ENCODE measurements at places on chromosomes 6 and 20.

GRCh38 chr6:118505656-118506055 is 42.4 kb upstream of the PLN start:
- no peak for DNase-seq

DNA sequence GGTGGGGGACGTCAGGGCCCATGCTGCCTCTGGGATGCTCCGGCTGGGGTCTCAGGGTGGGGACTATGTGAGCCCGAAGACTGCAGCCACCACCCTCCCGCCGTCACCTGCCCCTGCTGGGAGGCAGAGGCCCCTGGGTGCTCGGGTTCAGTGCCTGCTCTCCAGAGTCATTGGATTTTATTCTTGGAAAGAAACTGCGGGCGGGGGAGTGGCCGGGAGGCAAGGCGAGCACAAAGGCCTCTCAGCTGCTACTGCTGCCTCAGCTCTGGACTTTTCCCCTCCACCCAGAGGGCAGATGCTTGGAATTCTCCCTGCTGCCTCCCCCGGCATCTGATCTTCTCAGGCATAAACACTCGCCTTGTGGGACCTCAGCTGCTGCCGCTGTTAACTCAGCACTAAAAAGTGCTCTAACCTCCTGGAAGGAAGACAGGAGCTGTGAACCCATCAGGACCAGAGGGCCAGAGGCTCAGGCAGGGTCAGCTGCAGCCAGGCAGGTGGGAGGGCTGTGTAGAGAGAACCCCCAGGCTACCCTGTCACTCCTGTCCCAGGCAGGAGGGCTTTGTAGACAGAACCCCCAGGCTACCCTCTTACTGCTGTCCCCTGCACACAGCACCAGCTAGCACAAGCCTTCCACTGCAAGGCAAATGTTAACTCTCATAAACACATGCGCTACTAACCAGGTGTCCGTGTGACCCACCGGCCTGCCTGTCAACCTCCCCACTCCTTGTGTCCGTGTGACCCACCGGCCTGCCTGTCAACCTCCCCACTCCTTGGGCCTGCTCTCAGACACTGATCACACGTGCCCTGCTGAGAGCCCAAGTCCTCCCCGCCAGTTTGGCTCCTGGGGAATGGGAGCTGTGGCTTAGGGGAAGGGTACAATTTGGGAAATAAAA is 9.4 kb upstream of the FRMD1 start:
- DNase-seq, result no peak

GRCh38 chr6:82364087-82365015 is 734 bp downstream of the TPBG start:
- DNase-seq, result no peak

DNA sequence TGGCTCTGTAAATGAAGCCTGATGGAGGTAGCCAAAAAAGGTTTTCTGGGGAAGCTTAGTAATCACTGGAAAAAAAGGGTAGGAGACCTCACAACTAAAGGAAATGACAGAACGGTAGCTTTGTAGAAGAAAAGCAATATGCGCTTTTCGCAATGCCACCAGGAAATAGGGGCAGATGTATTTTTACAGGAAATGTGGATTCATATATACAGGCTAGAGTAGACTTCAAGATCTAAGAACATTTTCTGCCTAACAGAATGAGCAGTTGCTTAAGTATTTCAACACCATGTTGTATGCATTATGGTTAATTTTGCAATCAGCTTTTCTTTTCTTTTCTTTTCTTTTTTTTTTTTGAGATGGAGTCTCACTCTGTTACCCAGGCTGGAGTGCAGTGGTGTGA is 219.6 kb downstream of the CD83 start:
- DNase-seq, result no peak

GRCh38 chr6:112504621-112505020 is 157.5 kb downstream of the RFPL4B start:
- DNase-seq, result no peak

DNA sequence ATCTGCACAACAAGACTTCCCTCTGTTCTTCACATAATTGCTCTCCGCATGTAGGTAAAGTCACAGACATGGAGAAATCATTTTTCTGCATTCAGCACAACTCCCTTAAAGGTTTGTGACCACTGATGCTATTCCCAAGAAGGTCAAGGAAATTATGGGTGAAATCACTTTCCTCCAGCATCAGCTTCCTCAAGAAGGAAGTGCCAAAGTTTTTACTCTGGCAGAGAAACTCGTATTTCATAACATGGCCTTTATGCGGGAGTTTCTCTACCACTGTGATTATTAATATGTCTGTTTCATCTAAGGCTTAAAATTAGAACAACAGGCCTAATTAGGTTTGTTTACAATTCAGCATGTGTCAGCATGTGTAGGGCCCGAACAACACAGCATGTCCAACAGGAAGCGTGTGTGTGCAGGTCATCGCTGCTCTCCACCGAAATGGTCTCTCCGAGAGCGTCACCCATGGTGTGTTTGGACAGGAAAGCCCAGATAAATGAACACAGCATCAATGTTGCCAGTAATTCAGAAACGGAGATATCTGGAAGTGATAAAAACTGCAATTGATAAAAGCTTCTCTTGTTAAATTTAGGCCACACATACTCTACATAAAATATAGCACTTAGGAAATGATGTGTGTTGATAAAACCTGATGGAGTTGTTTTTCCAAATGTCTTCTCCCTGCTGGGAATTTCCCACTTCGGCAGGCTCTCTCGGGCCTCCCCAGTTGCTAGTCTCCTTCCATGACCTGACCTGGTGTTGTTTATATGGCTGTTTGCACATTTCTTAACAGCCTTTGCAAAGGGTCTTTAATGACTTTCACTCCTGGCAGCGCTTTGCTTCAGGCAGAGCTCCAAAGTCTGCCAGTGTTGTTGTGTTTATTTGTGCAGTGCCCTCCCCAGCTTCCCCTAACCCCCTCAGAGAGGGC is 265.1 kb upstream of the CEP162 start:
- DNase-seq, result no peak

DNA sequence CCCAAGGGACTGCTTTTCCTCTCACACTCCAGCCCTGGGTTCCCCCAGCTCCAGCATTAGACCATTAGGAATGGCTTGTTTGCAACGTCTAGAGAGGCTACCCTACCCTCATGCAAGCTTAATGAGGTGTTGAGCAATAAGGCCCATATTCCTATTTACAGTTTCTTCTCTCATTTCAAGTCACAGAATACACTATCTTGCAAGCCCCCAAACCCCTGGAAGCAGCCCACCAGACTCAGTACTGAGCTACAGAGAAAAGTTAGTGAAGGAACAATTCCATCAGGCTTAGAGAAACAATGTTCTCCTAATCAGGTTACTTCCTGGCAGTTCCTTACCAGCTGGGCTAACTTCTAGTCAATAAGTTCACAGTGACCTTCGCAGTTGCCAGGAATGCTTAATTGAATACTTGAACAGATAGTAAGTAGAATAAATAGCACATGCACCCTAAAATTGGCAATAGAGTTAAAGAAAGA is 606.5 kb upstream of the NOX3 start:
- no peak for DNase-seq

- DNase-seq, result no peak
Measured at GRCh38 chr6:121460170-121460569, 24.7 kb downstream of the GJA1 start.

DNA sequence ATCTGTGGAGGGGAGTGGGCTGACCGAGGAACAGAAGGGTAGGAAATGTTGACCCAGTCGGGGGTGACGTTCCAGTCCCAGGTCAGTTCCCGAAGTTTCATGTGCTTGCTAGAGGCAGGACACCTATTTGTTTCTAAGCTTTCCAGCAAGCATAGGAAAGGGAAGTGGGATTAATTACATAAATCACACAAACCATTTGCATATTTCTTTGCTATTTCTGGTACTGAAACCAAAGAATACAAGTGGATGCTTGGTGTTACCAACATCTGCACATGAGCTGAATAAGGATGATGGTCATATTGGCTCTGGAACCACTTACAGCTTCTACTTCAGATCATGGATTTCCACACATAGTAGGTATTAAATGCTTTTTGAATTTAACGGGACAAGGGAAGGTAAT is 546.5 kb downstream of the PRKN start:
- no peak for DNase-seq

DNA sequence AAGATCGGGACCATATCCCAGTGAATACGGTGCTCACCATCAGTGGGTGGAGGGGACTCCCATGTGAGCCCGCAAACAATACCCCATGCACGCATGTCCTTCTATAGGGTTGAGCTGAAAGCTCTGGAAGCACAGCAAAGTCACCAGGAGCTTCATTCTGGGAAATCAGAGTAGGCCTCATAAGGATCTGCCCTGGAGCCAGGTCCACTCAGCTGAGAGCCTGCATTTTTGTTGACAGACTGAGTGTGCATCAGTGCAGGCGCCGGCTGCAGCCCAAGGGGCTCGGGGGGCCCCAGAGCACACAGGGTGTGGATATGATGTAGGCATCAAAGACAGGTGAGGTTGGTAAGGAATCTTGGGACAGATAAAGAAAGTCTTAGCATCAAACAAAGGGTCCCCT is 79.8 kb upstream of the CD93 start:
- no peak for DNase-seq

DNA sequence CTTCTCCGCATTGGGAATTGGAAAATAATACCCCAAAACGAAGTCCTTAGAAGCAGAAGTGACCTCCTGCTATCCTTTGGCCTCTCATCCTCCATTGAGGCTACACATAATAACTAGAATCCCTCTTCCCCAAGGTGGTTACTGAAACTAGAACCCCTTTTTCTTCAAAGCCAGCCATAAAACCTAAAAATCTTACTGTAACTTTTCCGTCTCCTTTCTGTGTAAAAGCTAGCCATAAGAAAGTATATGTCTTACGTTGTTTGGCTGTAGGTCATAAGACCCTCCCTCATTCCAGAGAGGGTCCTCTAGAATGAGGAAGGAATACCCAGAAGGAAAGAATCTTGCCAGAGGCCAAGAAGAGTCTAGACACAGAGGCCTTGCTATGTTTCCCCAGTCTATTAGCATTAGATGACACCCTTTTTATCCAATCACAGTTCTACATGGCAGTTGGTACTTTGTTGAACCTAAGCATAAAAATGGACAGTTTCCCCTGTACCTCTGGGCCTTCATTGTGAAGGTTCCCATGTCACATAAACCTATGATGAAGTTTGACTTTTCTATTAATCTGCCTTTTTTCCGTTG is 133.9 kb upstream of the BTN3A2 start:
- DNase-seq, result no peak

GRCh38 chr6:21872749-21873148 is 279.2 kb downstream of the SOX4 start:
- DNase-seq, result no peak

DNA sequence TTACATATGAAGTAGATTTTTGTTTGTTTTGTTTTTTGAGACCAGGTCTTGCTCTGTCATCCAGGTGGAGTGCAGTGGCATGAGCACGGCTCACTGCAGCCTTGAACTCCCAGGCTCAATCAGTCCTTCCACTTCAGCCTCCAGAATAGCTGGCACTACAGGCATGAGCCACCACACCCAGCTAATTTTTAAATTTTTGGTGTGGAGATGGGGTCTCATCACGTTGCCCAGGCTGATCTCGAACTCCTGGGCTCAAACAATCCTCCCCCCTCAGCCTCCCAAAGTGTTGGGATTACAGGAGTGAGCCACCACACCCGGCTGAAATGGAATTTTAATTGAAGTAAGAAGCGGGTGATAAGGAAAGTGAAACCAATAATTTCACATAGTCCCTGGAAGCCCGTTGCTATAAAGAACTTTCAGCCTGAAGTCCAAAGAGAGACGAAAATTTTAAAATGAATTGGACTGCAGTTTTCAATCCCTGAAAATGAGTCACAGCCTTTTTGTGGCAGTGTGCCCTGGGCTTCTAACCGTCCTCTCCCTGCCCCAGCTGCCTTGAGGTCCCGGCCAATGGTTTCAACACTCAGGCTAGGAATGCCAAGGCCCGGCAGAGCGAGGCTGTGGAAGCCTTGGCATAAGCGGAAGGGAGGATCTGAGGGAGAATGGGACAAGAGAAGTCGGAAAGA is 757 bp downstream of the RAET1E start:
- DNase-seq, result no peak

- DNase-seq, result no peak
Measured at GRCh38 chr6:1667012-1667804, 57.5 kb downstream of the FOXC1 start.

DNA sequence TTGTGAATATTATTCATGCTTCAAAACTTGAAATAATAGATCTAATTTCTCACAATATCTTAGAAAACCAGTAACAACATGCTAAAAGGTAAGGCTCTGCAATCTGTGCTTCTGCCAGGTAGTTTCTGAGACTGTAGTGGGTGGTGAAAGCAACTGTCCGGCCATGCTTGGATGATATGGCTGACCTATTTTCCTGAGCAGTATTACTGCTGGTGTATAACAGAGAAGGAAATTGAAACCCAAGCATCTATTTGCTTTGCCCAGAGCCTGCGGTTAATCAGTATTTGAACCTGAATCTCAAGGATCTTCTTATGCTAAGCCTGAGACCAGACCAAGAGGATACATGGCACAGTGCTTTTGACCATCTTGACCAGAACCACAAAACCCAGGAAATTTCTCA is 563.8 kb downstream of the COL12A1 start:
- DNase-seq, result no peak

DNA sequence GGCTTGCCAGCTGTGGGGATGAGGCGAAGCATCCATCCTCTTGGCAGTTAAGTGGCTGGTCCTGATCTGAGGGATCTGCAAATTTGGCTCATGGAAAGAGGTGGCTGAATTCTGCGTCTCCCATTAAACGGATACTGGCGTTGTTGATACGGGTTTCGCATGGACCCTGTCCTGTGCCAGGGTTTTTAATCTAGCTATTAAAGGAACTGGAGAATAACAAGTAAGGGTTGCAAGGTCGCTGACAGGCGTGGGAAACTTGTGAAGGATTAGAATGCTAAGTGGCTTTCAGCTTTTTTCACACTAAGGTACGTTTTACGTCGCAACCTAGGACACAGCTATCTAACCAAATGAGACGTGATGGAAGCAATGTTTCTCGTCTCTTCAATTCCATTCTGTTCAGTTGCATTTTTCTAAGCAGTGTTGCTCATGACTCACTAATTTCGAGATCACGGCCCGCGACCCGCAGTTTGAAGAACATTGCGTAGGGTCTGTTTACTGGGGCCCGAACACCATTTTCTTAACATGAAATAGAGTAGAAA is 852 bp downstream of the GMNN start:
- DNase-seq, result no peak

- DNase-seq, result no peak
Measured at GRCh38 chr6:157985378-157986155, 3.9 kb downstream of the SYNJ2 start.

- no peak for DNase-seq
Measured at GRCh38 chr6:169014211-169015197, 239.1 kb downstream of the THBS2 start.

DNA sequence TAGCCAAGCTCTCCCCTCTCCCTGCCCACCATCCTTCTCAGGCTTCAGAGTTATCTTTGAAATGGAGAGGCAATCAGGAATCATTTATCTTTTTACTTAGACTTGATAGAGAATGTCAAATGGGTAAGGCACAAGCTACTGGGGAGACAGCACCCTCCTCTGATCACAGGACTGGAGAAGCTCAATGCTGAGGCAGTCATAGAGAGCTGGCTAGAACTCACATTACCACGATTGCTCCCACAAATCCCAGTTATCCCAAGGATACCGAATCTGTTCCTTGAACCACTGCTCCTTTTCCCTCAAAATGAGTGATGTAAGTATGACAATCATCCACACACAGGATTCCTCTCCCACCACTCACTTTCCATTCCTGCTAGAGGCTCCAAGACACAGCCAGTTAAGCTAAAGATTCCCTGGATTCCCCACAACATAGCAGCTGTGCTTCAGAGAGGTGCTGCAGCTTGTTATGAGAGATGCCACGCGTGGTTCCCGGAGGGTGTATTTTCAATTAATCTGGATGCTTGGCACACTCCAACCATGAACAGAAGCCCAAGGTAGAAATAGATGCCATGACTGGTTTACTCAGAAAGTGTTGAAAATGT is 96.2 kb upstream of the VGLL2 start:
- DNase-seq, result no peak

- DNase-seq, result no peak
Measured at GRCh38 chr6:35181308-35181932, 32.3 kb upstream of the SCUBE3 start.

All from D721Med (cell line).